ENCODE measurements at places on chromosomes 1 and 21. TPM values are rescaled to one million over a fixed set of nuclear protein-coding genes. Genes with fewer than 3 reads are reported as not detected.

GRCh38 chr1:7447736-7448135, 323.4 kb upstream of the VAMP3 start:
- no peak overlapping the region for H3K4me3 ChIP-seq
- no peaks in the 10 kb centered on the region for H3K27me3 ChIP-seq
- DNase-seq = no peak
- no peaks in the 10 kb centered on the region for H3K36me3 ChIP-seq
- no peak overlapping the region for H3K27ac ChIP-seq
- no peaks in the 10 kb centered on the region for H3K4me1 ChIP-seq

The OVAAL gene
- not detected for total RNA-seq

- peaks cover 59% of the 10 kb centered on the region for H3K36me3 ChIP-seq
- DNase-seq = no peak
- H3K4me3 ChIP-seq = no peak overlapping the region
- H3K27ac ChIP-seq = no peak overlapping the region
- H3K27me3 ChIP-seq = no peaks in the 10 kb centered on the region
These were observed 30.7 kb downstream of the SDCCAG8 start for GRCh38 chr1:243286409-243287122.

GRCh38 chr1:3651026-3651929, 1.0 kb upstream of the TP73 start:
- peaks cover 49% of the 10 kb centered on the region for H3K4me1 ChIP-seq
- peaks cover 60% of the 10 kb centered on the region for H3K27me3 ChIP-seq

- H3K36me3 ChIP-seq = no peaks in the 10 kb centered on the region
- H3K4me1 ChIP-seq = peaks cover 88% of the 10 kb centered on the region
- H3K4me3 ChIP-seq = no peak overlapping the region
- no peak for DNase-seq
- no peaks in the 10 kb centered on the region for H3K27me3 ChIP-seq
These were observed 13.5 kb downstream of the TNFRSF1B start for GRCh38 chr1:12180315-12180714.

Data from esophagus muscularis mucosa (tissue), 4 donors.